ENCODE measurements at places on chromosomes 3 and 15.

DNA sequence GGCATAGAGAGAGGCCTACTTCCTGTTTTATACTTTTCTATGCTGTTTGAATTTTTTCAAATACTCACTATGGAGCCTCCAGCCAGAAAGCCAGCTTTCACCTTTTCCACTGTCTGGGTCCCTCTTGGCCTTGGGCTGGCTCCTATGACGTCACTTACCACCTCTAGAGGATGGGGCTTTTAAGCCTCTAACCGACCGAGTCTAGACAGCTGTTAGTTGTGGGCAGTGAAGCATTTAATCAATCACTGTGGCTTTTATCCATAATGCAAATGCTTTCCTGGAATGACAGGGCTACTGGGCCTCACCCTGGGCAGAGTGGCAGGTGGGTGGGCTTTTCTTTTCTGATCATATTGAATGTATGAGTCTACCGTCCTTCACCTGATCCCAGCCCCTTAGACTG, 61.9 kb downstream of the LRRK1 start:
- no peak for DNase-seq

- DNase-seq = no peak
Measured at GRCh38 chr15:80630981-80631380, 64.1 kb upstream of the ABHD17C start.

GRCh38 chr3:66152336-66152735, 68.5 kb upstream of the SLC25A26 start:
- no peak for DNase-seq

- DNase-seq = no peak
Measured at GRCh38 chr3:64259636-64260035, 34.4 kb upstream of the PRICKLE2 start.

- no peak for DNase-seq
Measured at GRCh38 chr3:123336441-123336851, 112.4 kb downstream of the ADCY5 start.

DNA sequence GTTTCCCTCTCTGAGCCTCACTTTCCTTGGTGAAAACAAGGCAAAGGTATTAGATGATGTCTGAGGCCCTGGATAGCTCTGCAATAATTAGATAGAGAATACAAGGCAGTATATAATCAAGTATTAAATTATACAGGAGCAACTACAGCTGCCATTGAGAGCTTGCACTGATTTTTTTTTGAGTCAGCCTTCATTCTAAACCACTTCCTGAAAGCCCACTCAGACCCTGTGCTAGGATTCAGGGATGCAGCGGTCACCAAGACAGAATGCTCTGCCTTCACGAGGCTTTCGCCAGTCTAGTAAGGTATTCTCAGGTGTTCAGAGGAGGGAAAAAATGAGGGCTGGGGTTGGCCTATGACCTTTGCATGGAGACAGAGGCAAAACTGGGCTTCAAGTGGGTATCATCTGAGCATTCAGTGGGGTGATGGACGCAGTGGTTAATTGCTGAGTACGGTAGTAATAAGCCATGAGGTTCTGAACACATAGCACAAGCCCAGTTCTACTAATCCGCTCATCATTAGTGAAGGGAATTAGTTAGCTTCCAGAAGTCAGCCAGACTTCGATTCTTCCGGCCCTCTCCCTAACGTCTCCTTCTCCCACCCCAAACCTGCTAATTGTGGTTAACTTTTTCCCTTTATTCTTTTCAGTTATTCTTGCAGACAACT, 3.6 kb downstream of the VGLL4 start:
- DNase-seq = no peak

Data from RPMI8226 (cell line).